ENCODE measurements at places on chromosomes 3 and 15.

- DNase-seq = no peak
These were observed 117.5 kb downstream of the PDCD6IP start for GRCh38 chr3:33915796-33916546.

GRCh38 chr3:155217591-155217990, 75.9 kb downstream of the STRIT1 start:
- DNase-seq = no peak

- no peak for DNase-seq
These were observed 536.8 kb downstream of the PYDC2 start for GRCh38 chr3:191997579-191998268.

DNA sequence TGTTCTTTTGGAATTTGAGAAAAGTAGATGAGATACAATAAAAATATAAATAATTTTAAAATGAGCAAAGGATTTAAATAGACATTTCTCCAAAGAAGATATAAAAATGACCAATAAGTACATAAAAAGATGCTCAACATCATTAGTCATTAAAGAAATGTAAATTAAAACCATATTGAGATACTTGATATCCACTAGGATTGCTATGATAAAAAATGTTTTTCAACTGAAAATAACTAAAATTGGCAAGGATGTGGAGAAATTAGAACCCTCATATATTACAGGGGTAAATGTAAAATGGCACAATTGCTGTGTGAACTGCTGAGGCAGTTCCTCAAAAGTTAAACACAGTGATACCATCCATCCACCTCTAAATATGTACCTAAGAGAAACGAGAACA, 38.8 kb downstream of the LRRFIP2 start:
- DNase-seq = no peak

- DNase-seq = no peak
These were observed 4.3 kb upstream of the GPR160 start for GRCh38 chr3:170033489-170033888.

DNA sequence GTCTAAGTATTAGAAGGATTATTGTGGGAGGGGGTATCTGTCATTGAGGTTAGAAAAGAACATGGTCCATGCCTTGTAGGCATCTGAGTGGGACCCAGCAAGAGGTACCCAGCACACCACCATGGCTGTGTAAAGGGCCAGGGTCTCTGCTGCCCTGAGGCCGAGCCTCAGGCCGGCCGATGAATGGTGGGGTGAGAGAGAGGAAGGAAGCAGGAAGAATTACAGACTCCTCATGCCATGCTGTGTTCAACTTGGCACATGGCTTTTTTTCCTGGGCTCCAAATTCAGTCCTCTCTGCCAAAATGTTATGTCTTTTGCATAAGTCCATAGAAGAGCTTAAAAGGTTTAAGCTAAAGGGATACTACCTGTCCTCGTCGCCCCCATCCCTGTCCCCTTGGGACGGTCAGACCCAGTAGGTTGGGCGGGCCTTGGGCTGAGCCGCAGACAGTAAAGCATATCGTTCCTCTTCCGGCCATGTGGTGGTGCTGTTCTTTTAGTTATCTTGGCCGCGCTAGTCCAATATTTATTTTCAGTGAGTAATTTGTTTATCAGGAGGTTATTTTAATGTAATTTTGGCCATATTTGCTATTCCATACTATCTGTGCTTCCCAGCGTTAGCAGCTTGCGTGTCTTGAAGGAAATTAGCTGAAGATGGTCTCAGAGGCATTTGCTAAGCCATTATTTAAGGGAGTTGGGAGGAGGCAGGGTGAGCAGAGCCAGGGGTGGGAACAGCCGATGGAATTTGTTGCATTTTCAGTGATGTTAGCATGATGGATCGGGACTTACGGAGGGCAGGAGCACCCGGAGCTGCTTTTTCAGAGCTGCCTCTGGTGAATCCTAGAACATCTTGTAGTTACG, 152.4 kb downstream of the AGBL1 start:
- DNase-seq = no peak

DNA sequence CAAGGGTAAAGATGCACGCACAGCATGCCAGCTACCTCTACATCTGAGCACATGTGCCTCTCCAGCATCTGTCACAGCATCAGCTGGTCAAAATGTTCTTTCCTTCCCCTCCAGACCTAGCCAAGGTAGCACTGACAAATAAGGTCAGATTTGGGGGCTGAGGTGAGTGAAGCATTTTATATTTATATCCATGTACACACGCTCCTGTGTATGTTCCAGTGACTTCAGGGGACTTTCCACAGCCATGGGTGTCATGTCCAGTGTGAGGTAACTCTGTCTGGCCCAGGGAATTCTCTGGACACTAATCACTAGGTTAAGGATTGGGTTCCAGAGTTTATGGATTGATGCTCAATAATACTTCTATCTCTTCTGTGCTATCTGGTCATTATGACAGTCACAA, 165.2 kb upstream of the TP63 start:
- no peak for DNase-seq

DNA sequence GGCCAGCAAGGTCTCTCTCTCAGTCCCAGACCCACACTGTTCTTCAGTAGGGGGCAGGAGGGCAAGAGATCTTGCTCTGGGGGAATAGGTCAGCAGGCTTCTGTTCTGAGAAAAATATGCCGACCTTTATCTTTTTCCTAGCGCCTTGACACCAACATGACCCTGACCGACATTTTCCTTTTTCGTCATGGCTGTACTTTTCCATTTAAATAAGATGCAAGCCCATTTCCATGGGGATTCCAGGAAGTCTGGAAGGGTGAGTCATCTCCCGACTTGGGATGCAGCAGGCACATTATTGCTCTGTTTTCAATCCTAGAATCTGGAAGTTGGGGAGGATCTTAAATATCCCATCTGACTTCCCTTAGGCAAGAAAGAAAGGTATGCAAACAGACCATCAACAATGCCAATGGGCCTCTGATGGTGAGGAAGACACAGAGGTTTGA, 261.5 kb upstream of the LRTM1 start:
- DNase-seq = no peak

GRCh38 chr15:34986771-34987480, 1.2 kb downstream of the ZNF770 start:
- DNase-seq = no peak

DNA sequence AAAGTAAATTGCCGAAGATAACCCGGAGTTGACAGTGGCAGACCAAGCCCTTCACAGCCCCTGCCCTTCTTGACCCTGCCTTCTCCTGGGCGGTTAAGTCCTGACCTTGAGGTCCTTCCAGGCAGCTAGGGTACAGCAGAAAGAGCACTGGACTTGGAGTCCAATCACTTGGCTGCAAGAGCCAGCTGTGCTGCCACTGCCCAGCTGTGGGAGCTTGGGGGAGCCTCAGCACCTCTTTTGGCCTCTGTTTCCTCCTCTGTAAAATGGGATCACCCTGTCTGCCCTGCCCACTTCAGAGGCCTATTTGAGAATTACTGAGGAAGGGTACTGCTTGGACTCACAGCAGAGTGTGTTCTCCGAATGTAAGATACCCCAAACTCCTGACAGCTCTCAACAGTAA, 66.2 kb upstream of the SMAD6 start:
- DNase-seq = no peak

DNA sequence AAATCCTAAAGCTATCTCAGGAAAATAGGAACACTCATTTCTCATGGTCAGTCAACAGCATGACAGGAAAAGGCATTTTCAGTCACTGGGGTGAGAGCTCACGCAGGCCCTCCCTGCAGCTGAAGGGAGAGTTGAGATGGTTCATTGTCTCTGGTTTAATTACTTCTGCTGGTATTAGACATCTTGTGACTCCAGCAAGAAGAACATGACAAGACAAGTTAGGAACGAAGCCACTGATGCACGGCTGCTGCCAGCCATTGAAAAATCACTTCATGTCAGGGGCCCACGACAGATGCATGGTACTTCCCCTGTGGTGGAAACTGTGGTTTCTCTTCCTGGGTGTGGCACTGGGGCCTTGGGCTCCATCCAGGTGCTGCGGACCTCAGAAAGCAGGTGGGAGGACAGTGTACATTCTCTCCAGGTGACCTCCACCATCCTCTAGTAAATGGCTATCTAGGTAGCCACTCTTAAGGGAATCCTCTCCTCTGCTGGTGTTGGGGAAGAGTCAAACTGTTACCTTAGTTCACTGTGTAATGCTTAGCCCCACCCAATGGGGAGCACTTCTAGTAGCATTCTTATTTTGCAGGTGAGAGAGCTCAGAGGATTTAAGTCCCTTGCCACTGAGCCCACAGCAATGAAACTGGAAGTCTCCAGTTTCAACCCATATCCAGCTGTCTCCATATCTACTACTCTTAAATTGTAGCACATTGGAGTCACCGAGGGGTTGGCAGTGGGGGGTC, 274.2 kb downstream of the LRTM1 start:
- no peak for DNase-seq

- no peak for DNase-seq
These were observed 83.8 kb downstream of the PLOD2 start for GRCh38 chr3:146077181-146077580.

- DNase-seq = no peak
These were observed 259.8 kb upstream of the WNT5A start for GRCh38 chr3:55746808-55747413.

DNA sequence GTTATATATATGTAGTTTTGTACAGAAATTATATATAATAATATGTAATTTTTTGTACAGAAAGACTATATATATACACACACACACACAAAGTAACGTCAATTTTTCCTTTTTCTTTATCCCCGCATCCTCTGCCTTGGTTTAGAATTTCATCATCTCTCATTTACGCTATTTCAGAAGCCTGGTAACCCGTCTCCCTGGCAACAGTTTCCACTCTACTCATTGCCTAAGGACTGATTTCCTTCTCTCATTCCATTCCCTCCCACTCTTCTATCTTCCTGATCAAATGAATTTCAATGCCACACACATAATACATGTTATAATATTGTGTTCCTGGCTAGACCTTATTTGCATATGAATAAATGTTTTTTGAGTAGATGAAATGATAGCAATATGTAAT, 47.8 kb upstream of the NDN start:
- DNase-seq = no peak
